ENCODE measurements at places on chromosomes 7 and 10.

DNA sequence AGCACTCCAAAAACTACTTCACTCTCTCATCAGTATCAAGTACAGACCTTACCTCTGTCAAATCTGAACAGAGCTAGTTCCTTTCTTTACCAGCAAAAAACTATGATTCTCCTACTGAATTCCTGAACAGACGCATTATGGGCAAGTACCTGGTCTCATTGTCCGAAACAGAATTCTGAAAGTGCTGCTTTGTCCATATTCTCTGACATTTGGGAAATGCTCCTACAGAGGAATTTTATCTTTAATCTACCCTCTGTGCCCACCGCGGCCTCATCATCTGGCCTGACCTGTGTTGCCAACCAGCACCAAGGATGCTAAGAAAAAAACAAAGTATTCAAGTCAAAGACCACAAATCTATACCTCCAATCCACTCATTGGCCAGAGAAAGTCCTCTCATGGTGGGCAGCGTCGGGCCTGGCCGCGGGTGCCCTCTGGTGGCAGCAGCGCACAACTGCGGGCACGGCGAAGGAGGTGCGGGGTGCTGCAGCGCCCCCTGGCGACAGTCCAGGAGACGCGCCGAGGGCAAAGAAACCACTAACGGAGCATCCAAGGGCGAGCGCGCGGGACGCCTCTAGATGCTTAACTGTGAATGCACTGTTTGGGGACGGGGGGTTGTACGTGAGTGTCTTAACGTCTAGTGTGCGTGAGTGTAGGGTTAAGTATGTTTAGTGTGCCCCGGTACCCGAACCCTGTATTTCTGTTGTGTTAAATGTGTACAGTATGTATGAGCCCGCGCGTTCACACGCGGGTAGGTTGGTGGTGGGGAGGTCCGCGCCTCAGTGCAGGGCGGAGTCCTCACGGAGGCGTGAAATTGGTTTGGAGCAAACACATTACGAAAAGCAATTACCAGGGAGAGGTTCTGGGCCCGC, 5.0 kb upstream of the GBX1 start:
- DNase-seq, result peak; percentile 57

- no peak for DNase-seq
Observed at GRCh38 chr10:47187592-47187991, 112.4 kb upstream of the GDF10 start.

DNA sequence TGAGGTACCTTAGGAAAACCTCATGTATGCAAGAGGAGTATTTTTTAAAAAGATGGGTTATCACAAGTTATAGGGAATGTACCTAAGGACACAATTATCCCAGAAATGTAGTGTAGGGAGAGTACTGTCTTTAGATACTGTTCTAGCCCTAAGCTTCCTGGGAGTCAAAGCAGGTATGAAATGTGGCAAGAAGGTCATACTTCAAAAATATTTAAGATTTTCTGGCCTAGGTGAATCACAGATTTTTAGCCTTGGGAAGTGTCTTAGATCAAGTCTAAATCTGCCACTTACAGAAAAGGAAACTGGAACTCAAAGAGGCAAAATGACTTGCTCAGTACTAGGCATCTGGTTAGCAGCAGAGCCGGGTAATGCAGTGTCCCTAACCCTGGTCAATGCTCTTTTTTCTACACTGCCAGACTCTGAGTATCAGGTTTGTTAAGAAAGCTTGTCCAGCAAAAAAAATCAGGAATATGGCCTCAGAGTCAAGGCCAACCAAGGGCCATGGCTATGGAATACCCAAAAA, 13.9 kb downstream of the PIK3AP1 start:
- DNase-seq, result no peak

DNA sequence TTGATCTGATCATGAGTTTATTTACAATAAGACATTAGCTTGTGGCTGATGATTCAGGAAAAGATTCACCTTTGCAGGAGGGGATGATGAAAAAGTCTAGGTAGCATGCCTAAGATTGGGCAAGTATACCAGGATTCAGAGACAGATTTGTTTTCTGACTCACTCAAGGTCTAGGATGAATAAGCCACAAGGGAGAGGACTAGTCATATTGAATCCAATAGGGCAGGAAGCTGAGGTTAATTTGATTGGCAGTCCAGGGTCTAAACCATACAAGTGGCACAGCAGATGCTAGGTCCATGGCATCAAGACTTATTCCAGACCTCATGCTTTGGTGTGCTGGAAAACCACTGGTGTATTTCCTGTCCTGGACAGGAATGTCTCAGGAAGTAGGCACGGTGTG, 1133.4 kb downstream of the XPNPEP1 start:
- DNase-seq, result no peak

- no peak for DNase-seq
Observed at GRCh38 chr7:2610898-2611297, 20.9 kb upstream of the TTYH3 start.

- DNase-seq, result peak; percentile 27
Observed at GRCh38 chr10:87931836-87932230, 68.4 kb downstream of the PTEN start.

DNA sequence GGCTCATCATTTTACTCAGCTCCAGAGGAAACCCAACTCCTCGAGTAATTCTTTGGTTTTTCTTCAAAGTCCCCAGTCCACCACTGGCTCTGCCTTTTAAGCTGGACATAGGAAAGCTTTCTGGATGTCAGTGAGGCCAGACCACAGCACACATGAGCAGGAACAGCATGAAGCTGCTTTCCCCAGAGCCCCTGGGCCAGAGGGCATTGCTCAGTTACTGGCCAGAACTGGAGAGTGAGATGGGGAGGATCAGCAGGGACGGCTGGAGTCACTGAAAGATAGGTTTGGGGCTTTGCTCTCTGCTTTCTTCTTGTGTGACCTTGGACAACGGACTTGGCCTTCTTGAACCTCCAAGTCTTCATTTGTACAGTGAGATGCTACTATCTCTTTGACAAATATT, 43.1 kb downstream of the PARP12 start:
- no peak for DNase-seq

DNA sequence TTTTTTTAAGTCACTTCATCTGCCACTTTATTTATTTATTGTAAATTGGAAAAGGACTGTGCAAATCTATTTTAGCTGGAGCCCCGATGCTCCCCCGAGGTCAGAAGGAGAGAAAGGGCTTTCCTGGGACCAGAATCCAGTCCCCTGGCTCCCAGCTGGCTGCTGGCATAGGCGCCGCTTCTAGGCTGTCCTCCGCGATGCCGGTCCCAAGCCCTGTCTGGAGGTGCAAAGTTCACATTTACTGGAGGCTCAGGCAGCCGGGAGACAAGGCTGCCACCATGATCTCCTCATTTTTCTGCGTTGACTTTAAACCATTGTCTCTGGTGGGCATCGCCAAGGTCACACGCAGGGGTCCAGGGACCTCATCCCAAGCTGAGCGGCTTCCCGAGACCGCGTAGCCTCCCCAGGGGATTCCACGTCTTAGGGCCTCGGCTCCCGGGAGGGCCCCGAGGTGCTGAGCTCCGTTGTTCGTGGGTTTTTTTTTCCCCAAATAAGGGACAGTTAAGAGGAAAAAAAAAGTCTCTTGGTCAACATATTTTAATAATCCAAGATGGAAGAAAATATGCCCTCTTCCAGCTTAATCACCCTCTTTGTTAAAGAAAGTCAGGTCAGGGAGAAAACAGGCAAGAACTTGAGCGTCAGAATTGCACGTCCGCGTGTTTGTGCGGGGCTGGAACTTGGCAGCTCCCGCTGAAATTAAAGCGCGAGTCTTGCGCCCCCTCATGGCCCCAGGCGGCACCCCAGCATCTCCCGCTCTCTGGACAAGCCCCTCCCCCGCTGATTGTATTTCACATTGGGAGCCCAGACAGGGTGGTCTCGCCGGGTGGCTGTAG, 11.9 kb downstream of the RGR start:
- no peak for DNase-seq

DNA sequence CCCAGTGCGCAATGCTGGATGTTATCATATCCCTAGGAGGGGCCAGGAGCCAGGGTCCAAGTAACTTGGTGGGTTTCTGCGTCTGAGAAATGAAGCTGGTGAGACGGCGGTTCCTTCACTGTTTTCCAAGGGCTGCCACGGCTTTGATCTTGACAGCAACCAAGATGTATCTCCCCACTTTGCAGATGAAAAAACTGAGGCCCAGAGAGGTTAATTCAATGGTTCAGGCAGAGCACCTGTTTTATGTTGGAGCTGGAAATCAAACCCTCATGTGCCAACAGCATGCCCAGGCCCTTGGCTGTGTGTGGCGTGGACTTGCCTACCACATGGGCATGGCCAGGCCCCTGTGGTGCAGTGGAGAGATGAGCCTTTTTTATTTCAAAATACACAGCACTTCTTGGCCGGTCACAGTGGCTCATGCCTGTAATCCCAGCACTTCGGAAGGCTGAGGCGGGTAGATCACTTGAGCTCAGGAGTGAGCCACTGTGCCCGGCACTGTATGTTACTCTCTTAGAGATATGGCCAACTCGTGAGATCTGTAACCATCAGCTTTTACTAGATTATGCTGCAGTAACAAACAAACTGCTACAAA, 225.2 kb upstream of the SH2B2 start:
- no peak for DNase-seq

DNA sequence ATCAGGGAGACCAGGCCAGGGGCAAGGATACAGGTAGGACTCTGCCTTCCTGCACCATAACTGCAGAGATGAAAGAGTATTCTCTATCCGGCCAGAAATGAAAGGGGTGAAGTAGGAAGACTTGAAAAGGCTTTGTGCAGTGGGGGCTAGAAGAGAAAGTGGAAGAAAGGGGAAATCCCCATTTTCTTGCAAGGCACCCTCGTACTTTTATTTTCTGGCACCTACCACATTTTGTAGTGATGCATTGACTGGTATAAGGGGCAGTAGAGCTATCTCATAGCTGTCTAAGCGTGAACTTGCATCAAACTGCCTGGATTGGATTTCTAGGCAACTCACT, 752 bp upstream of the CAMK2G start:
- no peak for DNase-seq

- no peak for DNase-seq
Observed at GRCh38 chr10:124467165-124467564, 5.5 kb downstream of the LHPP start.

DNA sequence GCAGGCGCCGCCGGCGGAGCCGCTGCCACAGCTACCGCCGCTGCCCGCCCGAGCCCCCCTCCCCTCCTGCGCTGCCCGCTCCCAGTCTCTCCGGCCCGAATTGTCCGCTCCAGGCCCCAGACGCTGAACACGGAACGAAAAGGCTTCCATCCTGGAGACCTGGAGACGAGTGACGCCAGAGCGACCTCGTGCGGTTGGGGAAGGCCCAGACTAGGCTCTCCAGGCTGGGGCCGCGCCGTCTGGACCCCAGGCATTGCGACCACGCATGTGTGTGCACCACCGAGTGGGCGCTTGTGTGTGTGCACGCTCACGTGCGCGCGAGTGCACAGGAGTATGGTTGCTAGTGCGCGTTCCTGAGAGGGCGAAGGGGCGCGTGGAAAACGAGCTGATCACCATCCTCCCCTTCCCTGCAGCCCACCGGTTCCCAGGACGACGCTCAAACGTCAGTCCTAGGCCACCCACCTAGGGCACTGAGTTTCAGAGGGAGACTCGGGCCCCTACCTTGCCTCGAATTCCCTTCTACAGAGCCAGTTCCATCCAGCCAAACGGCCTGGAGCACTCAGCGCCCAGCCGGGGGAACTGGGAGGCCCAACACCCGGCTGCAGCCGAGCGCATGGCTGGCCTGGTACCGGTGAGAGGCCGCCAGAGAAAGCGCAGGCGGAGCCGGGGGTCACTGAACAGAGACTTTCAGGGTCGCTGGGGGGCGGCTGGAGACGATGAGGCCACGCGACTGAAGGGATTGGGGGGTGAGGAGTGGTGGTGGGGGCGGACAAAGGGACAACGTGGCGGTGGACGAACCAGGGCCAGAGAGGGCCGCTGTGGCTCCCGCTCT, 11.6 kb downstream of the LBX1 start:
- no peak for DNase-seq

DNA sequence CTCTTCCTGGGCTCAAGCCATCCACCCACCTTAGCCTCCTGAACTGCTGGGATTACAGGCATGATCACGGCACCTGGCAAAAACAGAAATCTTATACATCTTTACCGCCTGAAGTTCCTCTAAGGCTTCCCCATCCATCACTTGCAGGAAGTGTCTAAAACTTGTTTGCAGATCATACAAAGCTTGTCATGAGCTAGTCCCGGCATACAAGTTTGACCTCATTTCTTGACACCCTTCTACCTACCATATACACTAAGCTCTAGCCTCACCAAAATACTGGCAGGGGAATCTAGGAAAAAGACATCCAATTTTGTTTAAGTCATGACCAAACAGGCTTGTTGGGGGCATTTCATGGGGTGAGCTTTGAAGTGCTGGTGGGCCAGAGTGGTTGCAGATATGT, 14.5 kb downstream of the DNMBP start:
- no peak for DNase-seq

GRCh38 chr10:13382703-13383398, 34.8 kb upstream of the SEPHS1 start:
- DNase-seq, result peak; percentile 54

DNA sequence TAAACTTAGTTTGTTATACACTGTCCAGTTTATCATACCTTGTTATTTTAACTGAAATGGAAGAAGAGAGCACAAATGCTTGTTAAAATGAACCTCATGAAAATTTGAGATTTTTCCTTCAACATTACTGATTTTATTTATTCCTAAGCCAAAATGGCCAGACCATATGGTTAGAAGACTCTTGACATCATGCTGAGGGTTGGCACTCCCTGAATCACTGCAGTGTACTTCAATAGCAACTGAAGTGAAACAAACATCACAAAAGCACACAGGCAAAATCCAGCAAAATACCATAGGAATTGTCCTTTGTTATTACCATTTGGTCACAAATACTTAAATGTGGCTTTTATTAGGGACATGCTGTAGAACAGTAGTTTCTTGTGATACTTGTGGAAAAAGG, 347.8 kb downstream of the NXPH1 start:
- DNase-seq, result no peak

DNA sequence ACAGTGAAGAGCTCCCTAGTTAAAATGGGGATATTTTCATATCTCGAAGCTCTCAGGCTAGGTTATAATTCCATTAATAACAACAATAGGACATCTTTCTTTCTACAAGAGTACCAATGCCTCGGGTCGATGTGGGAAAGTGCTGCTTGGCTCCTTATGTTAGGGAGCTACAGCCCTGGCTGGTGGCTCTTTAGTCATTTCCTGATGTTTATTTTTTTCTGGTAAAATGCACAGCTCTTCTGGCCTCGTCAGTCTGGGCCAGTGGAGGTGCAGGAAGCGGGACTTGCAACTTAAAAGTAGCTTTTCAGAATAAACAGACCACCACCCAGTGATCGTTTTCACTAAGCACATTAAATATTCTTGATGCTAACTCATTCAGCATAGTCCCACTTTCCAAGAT, 58.3 kb downstream of the MKX start:
- DNase-seq, result no peak
